ENCODE measurements at places on chromosomes 13 and 19. TPM values are rescaled to one million over a fixed set of nuclear protein-coding genes. Genes with fewer than 3 reads are reported as not detected.
A peak's percentile ranks its signal among the peaks of the same experiment; 100 is the strongest.

DNA sequence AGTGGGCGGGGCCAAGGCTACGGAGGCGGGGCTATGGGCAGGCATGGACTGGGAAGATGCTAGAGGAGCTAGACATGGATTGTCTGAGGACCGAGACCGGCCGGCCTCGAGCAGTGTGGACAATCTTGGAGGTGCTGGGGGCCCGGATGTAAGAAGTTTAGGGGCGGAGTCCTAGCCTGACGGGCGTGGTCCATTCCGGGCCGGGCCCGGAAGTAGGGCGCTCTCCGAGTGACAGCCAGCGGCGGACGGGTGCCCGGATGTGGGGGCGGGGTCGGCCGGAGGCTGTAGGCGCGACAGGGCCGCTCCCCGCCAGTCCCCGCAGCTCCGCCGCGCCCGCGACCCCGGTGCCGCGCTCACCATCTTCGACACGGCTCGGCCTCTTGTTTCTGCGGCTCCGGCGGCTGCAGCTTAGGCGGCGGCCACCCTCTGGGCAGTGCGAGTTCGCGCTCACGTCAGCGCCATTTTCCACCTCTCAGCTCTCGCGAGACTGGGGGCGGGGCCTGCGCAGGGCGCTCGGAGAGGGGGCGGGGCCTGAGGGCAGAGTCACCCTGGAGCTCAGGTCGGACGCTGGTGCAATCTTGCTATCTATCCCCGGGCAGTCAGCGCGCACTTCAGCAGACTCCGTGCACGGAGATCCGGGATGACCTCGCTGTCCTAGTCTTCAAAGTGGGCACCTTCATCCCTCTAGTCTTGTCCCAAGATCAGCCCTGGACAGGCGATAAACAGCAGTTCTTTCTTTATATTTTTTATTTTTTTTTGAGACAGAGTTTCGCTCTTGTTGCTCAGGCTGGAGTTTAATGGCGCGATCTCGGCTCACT, at the start of gene ZNF414:
Gene ZNF414, minus strand, starts transcription at position 481 of the 818 bp plus-strand sequence. Its CDS starts 121 bp downstream, at position 360.
- DNase-seq, result peak; percentile 99

DNA sequence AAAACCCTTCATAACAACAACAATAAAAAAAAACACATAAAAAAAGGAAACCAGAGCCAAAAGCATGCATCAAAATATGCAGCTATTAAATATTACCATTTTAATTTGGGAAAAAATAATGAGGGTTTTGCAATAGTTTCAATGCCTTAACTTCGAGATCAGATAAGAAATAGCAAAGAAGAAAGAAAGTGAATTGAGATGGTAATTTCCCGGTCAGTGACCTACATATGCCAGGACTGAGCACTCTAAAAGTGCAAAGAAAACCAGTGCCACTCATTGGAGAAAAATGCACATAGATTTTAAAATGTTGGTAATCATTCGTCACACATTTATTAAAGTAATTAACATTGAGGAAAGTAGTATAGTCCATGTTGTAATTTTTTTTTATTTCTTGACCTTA, 944.2 kb downstream of the EFNB2 start:
- DNase-seq, result no peak

GRCh38 chr13:79452239-79452913, 28.6 kb upstream of the NDFIP2 start:
- no peak for DNase-seq

DNA sequence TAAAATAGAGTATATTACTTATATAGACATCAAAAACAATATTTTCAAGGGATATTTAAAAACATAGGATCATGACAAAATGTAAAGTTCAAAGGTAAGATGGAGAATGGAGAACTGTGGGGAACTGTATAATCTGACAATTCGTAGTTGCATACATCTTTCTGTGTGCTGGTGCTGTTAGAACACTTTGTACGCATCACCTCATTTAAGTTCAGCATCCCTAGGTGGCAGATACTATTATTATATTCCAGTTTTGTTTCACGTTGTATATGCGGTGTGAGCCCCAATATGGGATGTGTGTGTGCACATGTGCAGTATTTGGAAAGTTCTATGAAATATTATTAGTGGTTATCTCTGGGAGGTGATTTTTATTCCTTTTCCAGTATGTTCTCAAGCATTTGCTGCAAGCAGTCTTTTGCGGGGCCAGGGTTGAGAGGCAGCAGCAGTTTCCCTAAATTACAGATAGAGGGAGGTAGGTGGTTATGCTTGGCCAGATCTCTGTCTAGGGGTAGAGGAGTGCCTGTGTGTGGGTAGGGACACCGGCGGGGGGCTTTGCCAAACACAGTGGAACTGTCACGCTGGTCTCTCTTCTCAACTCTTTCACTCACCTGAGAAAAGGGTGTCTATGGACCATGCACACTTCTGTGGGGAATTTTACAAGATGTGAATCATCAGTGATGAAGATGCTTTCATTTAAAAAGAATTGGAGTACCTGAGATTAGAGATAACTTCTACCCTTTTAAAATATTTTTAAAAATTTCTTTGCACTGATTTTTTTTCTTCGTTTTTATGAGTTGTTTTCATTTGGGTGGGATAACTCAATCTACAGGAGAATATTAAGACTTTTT, 55.6 kb upstream of the ALOX5AP start:
- no peak for DNase-seq

GRCh38 chr19:31100206-31100590, 249.0 kb downstream of the TSHZ3 start:
- DNase-seq, result no peak

DNA sequence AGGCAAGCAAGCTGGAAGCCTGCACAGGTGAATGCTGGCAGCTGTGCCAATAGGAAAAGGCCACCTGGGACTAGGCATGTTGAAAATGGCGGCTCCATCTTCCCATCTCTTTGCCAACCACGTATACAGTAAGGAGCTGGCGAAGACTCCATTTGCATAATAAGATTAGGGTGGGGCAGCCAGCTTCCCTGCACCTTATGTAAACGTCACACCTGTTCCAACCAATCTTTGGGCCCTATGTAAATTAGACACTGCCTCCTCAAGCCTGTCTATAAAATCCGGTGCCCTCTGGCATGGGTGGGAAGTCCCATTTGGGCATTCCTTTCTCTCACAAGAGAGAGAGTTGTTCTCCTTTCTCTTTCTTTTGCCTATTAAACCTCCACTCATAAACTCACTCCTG, 16.8 kb downstream of the ADGRE2 start:
- no peak for DNase-seq

DNA sequence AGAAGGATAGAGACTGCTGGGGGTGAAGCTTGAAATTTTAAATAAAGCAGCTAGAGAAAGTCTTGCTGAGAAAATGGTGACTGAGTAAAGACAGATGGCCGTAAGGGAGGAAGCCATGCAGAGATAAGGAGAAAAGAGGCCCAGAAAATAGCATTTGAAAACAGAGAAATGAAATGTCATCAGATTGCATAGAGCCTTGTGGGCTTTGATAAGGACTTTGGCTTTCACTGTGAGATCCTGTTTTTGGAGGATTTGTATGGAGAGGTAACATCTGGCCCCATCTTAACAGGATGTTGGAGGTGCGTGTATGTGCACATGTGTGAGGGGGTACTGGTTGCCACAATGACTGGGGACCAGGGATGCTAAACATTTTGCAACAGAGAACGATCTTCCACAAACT, 19.5 kb upstream of the ATP8A2 start:
- no peak for DNase-seq

DNA sequence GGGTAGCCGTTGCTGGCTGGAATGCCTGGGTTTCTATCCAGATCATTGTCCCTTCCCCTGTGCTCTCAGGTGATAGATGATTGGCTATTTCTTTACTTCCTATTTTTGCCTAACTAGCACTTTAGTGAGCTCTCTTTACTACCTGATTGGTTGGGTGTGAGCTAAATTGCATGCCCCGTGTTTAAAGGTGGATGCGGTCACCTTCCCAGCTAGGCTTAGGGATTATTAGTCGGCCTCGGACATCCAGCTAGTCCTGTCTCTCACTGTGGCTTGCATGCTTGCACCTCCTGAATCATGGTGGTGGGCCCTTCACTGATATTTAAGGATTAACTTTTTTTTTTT, 10.1 kb downstream of the TTYH1 start:
- DNase-seq, result no peak

- DNase-seq, result no peak
Measured at GRCh38 chr19:38844093-38844686, 5.6 kb downstream of the HNRNPL start.

DNA sequence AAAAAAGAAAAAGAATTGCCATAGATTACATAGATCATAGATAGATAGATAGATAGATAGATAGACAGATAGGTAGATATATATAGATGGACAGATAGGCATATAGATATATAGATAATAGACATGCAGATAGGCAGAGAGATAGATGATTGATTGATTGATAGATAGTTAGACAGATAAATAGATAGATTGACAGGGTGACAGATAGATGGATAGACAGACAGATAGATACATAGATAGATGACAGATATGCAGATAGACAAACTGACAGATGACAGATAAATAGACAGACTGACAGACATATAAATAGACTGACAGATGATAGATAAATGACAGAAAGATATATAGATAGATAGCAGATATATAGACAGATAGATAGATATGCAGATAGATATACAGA, 474.0 kb downstream of the IRS2 start:
- no peak for DNase-seq

DNA sequence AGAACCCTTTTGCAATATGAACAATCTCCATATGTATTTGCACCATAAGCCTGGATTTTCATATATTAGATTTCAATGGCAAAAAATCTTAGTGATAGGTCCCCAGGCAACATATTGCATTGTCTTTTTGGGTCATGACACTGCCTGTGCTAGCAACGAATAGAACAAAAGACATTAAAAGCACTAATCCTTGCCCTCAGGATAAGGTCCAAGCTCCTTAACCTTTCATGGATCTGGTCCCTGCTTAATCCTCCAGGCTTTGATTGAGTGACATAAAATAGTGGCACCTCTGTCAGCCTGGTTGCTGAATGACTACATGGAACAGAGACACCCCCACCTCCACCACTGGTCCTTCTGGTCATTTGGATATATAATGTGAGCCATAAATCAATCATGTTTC, 134.4 kb downstream of the RBM26 start:
- no peak for DNase-seq

DNA sequence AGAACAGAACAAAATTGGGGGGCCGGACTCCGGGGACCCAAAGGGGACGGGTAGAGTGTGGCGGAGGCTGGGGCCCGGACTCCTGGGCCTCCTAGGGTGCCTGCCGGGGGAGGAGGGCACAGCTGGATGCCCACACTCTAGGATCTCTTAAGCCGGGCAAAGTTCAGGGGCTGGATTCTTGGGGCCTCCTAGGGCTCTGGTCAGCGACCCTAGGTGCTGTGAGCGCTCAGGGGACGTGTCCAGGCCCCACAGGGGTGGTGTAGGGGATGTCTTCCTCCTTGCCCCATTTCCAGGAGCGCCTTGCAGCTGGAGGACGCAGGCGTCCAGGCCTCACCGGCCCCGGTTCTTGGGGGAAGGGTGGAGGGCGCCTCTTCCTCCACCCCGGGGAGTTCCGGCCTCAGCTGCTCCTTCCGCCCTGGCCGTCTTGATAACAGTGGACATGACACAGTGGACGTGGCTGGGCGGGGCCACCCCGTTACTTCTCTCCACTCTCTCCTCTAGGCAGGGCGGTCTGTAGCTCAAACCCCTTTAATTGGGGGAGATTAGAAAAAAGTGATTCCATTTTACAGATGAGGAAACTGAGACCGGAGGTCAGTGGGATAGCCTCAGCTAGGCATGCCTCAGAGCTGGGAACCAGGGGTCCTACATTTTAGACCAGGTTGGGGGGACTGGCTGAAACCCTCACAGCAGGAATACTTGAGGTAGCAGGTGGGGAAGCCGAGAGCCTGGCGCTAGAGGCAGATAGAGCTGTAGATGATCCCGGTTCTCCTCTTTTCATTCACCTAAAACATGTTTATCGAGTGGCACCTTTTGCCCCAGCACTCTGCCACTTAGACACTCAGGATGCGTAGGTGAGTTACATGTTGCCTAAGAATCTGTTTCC, 705 bp downstream of the STXBP2 start:
- peak; percentile 61 for DNase-seq

DNA sequence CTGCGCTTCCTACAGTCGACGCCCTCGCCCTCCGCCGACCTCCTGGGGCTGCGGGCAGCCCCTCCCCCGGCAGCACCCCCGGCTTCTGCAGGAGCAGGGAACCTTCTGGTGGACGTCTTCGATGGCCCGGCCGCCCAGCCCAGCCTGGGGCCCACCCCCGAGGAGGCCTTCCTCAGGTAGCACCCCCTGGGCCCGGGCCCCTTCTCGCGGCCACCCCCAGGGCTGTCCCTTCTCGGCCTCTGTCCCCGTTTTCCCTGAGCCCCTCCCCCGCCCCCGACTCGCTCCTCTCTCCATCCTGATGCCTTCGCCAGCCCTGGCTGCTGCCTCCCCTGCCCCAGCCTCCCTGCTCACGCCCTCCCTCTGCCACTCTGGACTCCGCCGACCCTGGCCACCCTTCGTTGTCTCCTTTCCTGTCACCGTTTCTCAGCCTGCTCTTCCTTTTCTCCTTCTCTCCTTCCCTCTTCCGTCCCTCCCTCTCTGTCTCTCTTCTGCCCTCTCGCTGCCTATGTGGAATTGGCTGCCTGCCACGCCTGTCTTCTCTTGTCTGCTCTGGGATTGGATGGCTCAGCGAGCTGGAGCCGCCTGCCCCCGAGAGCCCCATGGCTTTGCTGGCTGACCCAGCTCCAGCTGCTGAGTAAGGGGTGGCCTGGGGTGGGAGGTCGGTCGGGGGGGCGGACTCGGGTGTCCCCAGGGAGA, 11.0 kb downstream of the FUZ start:
- peak; percentile 98 for DNase-seq

- no peak for DNase-seq
Measured at GRCh38 chr19:49434907-49435583, 6.3 kb downstream of the SLC17A7 start.

DNA sequence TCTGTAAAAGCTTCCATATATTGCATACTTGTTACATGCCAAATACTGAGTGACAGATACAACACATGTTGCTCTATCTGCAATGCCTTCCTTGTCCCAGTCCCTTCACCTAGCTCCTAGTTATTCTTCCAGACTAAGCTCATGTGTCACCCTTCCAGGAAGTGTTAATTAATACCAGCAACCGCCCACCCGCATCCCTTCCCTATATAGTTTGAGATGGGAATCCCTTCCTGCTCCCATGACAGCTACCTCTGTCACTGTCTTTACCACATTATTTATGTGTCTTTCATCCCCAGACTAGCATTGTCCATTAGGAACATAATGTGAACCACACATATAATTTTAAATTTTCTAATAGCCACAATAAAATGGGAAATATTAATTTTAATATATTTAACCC, 49.5 kb upstream of the FRY start:
- no peak for DNase-seq

The GNG8 gene
- polyA plus RNA-seq, result not detected

The ZNF433 gene
- 4.0 TPM for polyA plus RNA-seq

The NLRP5 gene
- not detected for polyA plus RNA-seq

The ZNF223 gene
- 3.6 TPM for polyA plus RNA-seq

The KLK11 gene
- polyA plus RNA-seq, result 0.14 TPM

The LILRB2 gene
- 1.9 TPM for polyA plus RNA-seq

The LILRA1 gene
- polyA plus RNA-seq, result 0.20 TPM

The EXOC3L2 gene
- 2.7 TPM for polyA plus RNA-seq

The COL5A3 gene
- polyA plus RNA-seq, result 13.5 TPM

The SLC25A23 gene
- polyA plus RNA-seq, result 59.6 TPM

Data from right cardiac atrium (tissue), 5 donors.